Thyroid gland (tissue), 4 donors: ENCODE measurements at places on chromosomes 13 and 19. TPM values are rescaled to one million over a fixed set of nuclear protein-coding genes. Genes with fewer than 3 reads are reported as not detected.

EBI3 gene
- 0.49 TPM for total RNA-seq

ELSPBP1 gene
- not detected for total RNA-seq

GRCh38 chr19:12564016-12564664, 12.9 kb upstream of the ZNF564 start:
- DNase-seq, result peak; percentile 92

GRCh38 chr19:50562996-50563395, 5.2 kb downstream of the LRRC4B start:
- DNase-seq, result no peak

GRCh38 chr19:56155124-56155687, 14.1 kb downstream of the ZNF444 start:
- no peak for DNase-seq
